NCI-H1436 treated with DMSO at 0.1 percent for 48 hours (cell line): ENCODE measurements at places on chromosomes 2 and 18.

- DNase-seq: no peak
Observed at GRCh38 chr2:27204566-27204965, 7.3 kb upstream of the ATRAID start.

DNA sequence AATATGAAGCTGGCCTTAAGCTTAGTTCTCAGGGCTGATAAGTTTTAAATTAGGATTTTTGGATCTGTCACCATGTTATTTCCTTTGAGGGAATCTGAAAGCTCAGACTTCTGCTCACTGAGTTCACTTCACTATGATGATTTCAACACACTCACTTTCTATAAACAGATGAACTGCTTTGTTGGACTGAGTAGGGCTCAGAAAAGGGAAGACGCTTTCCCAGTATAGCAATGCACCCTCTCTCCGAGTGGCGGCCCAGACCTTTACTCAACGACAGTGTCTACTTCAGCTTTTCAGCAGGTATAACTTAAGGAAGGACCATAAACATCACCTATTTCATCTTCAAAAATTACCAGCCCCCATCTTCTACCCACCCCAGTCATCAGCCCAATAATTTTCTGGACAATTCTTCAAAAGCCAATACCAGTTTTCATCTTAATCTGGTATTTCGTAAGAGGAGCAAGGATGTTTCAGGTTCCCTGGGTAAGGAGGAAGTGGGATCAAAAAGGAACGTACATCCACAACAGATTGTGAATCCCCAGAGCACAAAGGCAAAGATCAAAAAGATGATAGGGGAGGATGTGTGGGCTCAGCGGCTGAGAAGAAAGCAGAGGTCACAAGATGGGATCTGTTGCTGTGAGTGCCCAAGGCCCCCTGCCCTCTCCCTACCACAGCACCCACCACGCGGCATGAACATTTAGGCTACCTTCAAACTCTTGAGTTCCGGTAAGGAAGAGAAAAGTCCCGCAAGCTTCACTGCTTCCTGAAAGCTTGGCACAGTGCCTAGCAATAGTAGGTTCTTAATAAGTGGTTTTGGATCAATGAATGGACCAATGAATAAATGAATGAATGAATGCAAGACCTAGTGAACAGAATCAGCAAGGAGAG lies 41.9 kb downstream of the LPIN2 start:
- no peak for DNase-seq

- no peak for DNase-seq
Observed at GRCh38 chr2:223062396-223062795, 10.4 kb downstream of the KCNE4 start.

DNA sequence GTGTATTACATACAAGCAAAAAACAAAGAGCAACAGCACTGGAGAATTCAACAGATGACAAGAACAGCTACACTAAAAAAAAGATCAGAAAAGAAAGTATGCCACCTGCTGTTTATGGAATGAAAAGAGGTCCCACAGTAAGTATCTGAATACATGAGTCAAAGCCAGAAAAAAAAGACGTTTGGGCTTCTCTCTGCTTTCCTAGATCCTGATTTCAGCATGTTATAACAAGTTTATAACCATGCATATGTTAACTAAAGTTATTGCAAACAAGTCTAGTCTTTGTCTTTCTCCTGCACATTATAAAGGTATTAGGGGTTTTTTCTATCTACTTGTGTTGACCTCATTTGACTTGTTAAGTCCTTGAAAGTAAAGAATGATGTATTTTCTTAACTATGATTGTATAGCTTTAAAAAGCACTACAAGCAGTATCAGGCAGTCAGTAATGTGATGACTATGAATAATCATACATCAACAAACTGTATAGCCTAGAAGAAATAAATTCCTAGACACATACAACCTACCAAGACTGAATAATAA lies 108.5 kb upstream of the COL5A2 start:
- DNase-seq: no peak

GRCh38 chr18:3852321-3852720 lies 402.3 kb downstream of the TGIF1 start:
- DNase-seq: no peak

DNA sequence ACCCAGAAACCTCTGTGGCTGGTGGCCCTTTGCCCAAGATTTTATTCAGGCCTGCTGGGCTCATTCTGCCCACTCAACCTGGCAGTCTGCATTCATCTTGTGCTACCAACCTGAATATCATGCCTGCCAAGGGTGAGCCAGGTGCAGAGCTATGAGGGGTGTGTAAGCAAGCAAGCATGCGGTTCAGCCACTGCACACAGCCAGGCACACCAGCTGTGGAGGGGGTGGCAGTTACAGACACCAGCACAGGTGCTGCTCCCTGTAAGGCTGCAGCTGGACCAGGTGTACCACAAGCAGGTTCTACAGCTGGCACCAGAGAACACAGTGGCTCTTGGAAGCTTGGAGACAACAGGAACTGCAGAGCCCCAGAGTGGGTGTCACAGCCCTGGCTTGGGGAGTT lies 633.2 kb downstream of the FBXO15 start:
- no peak for DNase-seq

DNA sequence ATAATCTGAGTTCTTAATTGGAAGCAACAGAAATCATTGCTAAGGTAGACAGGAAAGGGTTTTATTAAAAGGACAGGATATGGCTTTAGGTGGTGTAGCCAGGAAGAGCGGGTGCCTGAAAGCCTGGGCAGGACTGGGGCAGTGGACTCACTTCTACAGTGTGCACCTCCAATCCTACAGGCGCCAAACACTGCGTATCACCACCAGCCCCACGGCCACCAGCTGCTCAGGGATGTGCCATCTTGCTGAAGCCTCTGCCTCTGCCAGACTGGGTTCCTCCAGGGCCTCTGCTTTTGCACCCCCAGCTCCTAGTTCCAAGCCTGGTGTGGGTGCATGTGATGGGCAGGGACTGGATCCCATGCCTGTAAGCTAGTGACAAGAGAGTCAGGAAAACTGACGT lies 29.7 kb upstream of the DPYSL5 start:
- DNase-seq: no peak

- no peak for DNase-seq
Observed at GRCh38 chr2:189726271-189726670, 36.3 kb downstream of the OSGEPL1 start.

DNA sequence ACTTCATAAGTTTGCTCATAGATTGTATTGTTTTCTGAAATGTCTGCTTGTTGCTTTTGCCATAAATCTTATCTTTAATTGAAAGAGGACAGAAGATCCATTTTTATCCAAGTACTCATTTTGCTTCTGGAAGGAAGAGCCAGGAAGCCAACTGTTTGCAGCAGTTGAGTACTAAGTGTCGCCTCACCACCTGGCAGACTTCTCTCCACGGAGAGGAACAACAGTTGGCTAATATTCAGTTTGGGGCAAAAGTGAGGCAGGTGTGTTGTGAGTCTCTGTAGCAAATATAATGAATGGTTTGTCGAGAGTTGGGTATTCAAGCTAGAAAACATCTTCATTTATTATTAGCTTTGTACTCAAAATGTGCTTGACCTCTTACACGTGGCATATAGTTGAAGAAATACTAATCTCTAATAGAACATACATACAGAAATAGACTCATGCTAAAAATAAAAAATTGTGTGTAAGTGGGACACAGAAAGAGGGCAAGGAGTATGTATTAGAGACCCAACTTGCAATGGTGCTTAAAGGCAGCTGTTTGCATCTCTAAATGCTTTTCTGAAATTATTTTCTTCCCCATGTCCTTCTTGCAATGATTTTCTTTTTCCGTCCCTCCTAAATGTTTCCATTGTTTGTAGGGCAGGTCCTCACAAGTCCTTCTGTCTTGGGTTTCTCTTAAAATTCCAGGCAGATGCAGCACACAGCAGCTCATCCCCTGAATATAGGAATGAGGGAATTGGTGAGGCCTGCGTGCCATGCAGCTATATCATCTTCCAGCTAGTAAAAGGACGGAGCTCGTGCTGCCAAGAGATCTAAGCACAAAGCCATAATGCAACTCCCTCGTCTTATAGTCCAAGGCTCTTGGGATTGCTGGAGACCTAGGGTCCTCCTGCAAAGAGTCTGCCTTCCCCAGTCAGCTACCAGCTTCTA lies 44.8 kb upstream of the MAP3K20 start:
- no peak for DNase-seq

- DNase-seq: no peak
Observed at GRCh38 chr18:25062720-25063119, 289.2 kb downstream of the ZNF521 start.

GRCh38 chr2:238305092-238305862 lies 15.0 kb upstream of the TRAF3IP1 start:
- DNase-seq: no peak

DNA sequence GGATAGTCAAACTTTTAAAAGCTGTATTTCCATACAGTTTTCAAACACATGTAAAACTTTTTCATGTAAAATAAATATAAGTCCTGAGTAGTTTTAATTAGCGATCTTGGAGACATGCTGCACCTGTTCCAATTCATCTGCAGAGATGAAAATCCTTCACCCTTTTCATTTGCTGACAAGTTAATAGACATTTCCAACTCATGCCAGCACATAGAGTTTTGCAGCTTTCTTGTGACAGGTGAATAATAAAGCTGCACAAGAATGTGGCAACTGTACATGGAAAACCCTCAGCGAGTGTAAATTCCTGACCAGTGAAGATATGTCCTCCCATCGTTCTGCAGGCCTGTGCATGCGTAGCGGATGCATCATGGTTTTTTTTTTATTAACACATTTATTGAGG lies 771.4 kb downstream of the TDRD15 start:
- DNase-seq: no peak

DNA sequence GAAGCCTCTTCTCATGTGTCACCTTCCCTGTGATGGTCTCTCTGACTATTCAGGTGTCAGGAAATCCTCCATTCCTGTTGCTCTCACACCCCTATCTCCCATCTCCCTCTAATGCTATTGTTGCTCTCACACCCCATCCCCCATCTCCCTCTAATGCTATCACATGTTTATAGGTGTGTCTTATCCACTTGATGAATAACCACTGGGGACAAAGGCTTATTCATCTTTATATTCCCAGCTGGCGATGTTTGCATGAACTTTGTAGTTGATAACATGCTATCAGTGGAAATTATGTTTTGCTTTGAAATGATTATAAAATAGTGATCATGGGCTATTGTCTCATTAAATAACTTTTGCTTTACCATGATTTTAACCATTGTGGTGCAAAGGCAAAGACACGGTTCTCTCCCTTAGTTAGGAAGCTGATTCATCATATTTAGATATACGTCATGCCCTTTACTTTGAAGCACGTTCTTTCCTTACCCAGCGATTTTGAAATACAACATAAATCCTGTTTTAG lies 220.5 kb downstream of the PMAIP1 start:
- no peak for DNase-seq

- DNase-seq: no peak
Observed at GRCh38 chr2:172639256-172639655, 83.4 kb downstream of the PDK1 start.

DNA sequence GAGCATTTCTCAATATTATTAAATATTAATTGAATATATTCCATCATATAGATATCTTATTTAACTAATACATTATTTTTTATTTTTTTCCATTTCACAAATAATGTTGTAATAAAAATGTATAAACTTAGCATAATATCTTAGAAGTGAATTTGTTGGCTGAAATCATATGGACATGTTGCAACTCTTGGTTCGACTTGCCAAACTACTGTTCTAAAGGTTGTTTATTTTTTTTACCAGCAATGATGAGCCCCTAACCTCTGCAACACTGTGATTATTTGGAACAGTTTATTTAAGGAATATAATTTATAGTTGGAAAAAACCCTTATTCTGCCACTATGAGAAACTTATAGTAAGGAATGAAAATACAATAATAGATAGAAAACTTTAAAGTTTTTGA lies 8.8 kb upstream of the NAB1 start:
- no peak for DNase-seq

- no peak for DNase-seq
Observed at GRCh38 chr2:120509213-120509815, 163.4 kb downstream of the INHBB start.

DNA sequence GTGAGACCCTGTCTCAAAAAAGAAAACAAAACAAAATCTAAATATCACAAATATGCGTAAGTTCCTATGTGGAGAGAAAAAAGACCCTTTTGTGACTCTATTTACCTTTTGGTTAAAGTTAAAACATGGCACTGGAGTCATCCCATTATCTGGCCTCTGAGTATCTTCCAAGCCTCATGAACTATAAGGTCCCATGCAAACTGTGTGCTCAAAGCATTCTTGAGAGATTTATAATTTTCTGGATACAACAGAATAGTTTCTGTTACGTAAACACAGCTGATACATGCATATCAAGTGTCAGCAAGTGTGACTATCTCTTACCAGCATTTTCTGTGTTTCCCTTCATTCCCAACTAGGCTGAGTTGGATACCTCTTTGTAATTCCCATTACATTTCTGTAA lies 8.8 kb upstream of the NOSTRIN start:
- DNase-seq: no peak

- no peak for DNase-seq
Observed at GRCh38 chr2:39732482-39732881, 46.6 kb downstream of the THUMPD2 start.

- no peak for DNase-seq
Observed at GRCh38 chr2:173229086-173229485, 125.6 kb upstream of the CDCA7 start.

GRCh38 chr18:3441290-3441689 lies 8.7 kb upstream of the TGIF1 start:
- DNase-seq: no peak

DNA sequence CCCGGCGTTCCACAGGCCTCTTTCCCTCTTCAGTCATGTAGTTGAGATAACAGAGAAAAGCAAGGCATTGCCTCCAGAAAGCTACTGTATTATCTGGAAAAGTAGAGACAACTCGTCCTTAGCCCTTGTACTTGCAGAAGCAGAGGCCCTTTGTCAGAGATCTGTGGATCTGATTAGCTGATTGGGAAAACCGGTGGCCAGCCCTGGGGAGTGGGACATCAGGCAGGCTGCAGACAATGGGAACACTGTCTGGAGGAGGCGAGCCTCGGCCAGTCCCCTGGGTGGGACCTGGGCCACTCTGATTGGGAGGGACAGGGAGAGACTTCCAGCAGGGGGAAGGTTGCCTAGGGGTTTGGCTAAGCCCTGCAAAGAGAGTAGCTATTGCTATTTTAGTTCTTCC lies 1.2 kb upstream of the MC2R start:
- DNase-seq: no peak

GRCh38 chr18:26714739-26715138 lies 150.8 kb downstream of the AQP4 start:
- DNase-seq: no peak

GRCh38 chr2:53450923-53451322 lies 316.7 kb upstream of the CHAC2 start:
- no peak for DNase-seq

GRCh38 chr18:22689712-22690111 lies 243.4 kb upstream of the RBBP8 start:
- DNase-seq: no peak

DNA sequence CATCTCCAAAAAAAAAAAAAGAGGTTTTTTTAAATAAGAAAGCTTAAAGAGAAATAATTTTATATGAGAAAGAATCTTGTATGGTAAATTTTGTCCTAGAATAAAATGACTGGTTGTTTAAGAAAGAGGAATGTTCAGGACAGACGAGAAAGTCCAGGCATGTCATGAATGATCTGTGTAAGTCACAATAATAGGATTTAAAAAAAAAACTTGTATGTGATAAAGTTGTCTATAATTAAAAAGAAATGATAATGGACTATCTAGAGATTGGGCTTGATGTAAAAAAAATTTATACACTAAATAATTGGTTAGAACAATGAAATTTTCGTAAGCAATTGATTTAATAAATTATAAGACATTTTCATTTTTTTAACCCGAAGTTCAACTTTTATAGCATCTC lies 71.7 kb upstream of the ABCA12 start:
- no peak for DNase-seq

GRCh38 chr2:136322428-136322827 lies 204.5 kb upstream of the CXCR4 start:
- DNase-seq: no peak
